ENCODE measurements at places on chromosomes 16 and 17. TPM values are rescaled to one million over a fixed set of nuclear protein-coding genes. Genes with fewer than 3 reads are reported as not detected.

SLC5A2 gene
- 1.4 TPM for total RNA-seq

DNA sequence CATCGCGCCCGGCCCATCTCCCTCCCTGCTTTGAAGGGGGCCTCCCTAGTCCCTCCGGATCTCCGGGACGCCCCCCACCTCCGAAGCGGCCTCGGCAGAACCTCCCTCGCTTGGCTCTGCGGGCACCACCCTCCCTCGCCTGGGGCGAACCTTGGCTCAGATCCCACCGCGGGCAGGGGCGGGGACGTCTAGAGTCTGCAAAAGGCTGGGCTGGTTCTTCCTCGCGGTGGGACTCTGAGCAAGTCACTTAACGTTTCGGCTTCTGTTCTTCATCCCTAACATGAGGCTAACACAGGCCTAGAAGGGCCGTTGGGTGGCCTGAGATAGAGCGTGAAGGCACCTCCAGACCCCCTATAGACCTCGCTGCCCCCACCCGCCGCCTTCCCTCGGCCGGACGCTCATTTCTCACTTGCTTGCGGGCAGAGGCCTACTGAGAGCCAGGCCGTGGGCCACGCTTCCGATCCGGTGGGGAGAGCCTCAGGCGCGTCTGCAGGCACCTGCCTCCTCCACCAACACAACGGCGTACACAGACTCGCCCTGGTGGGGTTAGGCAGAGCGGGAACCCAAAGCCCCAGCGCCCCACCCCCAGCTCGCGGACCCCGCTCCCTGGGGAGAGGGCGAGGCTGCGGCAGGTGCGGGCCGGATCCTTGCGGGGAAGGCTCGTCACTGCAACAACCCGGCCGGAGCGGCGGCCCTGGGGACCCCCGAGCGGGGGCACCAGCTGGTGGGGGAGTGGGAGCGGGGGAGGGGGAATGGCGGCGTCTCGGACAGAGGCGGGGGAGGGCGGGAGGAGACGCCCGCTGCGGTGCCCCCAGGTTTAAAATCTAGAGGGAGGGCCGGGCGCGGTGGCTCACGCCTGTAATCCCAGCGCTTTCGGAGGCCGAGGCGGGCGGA lies 5.4 kb downstream of the MYO1C start:
- peak; percentile 72 for DNase-seq

- no peak for DNase-seq
These were observed 1245.8 kb downstream of the CDH11 start for GRCh38 chr16:63876103-63876502.

- DNase-seq: no peak
These were observed 16.9 kb downstream of the C16orf90 start for GRCh38 chr16:3478242-3478925.

DNA sequence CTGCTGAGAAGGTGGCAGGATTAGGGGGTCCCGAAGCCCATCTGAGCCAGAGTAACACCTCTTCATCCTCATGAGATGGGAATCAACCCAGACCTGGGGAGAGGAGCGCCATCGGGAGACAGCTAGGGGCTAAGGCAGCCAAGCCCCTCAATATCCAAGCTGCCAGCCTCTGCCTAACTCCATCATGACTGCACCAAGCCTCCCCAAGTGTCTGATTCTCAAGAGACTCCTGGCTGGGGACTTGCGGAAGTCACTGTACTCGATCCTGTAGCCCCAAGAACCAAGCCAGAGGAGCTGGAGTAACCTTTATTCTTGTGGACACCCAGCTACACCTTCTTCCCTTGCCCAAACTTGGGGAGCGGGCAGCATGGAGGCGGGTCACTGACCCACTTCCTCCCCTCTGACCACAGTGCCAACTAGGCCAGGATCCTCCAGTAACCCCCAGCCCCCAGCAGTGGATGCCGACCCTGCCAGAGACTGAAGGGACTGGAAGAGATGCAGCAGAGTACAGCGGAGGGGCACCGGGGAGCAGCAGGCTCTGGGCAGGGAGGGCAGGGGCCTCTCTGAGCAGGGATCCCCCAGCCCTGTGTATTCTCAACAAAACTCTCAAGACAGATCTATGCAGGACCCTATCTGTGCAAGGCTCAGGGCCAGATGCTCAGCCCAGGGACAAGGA lies 13.3 kb downstream of the HDAC5 start:
- DNase-seq: no peak

- no peak for DNase-seq
These were observed 4.4 kb downstream of the PDIA2 start for GRCh38 chr16:287298-287811.

DNA sequence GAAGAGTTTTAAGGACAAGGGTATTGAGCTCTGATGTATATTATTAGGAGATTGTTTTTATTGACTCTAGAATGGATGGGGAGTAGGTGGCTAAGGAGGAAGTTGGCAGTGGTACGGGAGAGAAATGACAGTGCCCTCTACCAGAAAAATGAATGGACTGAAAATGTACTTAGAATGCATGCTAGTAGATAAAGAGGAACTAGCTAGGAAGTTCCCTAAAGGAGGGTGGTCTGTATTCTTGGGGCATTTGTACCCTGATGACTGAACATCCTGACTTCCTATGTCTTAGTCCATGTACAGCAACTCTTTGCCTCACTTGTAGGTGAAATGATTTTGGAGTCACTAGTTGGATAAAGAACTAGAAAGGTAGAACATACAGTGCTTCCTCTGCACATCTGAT lies 581.5 kb upstream of the RBFOX1 start:
- no peak for DNase-seq

DNA sequence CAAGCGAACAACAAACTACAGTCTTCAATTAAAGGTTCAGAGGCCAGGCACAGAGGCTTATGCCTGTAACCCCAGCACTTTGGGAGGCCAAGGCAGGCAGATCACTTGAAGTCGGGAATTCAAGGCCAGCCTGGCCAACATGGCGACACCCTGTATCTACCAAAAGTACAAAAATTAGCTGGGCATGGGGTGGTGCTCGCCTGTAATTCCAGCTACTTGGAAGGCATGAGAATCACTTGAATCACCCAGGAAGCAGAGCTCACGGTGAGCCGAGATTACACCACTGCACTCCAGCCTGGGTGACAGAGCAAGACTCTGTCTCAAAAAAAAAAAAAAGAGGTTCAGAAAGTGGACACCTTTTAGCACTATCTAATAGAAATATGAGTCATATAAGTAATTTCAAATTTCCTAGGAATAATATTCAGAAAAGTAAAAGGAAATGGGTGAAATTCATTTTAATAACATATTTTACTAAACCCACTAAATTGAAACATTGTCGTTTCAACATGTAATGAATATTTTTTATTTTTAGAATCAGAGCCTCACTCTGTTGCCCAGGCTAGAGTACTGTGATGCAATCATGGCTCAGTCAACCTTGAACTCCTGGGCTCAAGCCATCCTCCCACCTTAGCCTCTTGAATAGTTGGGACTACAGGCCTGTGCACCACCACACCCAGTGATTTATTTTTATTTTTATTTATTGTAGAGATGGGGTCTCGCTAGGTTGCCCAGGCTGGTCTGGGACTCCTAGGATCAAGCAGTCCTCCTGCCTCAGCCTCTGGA lies 15.2 kb upstream of the MARCHF10 start:
- DNase-seq: no peak

DNA sequence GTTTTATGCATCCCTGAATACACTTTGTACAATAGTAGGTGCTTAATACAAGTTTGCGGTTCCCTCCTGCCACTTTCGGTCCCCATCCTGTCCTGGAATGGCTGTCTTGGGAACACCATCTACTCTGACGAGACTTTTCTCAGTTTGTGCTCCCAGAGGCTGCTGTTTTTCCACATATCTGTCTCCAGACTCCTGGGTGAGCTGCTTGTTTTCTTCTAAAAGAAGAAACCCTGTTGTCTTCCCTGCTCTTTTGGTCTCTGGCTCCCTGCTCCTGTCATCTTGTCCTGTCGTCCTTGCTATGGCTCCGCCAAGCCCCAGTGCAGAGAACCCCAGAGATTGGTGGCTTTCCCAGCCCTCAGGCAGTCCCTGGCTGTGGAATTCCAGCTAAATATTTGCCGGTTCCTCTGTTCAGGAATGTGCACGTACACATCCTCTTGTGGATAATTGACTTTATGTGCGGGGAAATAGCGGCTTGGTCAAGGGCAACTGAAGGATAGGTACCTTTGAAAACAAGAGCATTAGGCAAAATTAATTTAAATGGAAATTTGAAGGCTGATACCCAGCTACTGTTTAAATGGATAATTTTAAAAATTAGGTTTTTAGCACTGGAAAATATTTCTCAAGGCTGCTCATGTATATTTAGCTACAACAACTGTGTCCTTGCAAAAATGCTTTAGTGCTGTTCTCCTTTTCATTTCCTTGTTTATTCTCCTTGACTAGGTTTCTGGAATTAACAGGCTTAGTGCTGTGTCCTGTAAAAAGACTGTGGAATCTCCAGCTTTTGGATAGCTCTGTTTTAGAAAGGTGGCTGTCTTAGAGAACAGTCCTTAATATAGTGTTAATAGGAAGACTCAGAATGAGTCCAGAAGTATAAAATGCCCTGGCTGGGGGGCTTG lies 50.2 kb upstream of the SLC12A3 start:
- DNase-seq: no peak

DNA sequence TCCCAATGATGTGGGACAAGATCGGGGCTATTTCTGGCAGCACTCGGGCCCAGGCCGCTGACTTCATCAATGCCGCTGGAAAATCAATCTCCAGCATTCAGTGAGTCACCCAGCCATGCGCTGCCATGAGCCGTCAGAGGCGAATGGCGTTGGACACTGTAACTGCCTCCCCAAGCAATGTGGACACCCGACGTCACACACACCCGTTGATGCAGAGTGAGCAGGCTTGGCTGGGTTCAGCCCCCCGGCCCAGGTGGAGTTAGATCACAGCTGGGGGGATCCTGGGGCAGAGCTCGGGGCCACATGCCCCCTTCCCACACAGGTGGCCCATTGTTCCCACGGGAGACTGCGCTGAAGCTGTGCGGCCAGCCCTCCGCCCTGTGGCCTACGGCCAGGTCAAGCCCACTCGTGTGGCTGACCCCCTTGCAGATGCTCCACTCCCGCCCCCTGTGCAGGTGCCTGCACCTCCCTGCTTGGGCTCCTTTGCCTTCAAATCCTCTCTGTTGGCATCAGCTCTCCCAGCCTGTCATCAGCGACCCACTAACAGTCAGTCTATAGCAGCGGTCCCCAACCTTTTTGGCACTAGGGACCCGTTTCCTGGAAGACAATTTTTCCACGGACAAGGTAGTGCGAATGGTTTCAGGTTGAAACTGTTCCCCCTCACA lies 89.9 kb downstream of the TBC1D16 start:
- DNase-seq: no peak

DNA sequence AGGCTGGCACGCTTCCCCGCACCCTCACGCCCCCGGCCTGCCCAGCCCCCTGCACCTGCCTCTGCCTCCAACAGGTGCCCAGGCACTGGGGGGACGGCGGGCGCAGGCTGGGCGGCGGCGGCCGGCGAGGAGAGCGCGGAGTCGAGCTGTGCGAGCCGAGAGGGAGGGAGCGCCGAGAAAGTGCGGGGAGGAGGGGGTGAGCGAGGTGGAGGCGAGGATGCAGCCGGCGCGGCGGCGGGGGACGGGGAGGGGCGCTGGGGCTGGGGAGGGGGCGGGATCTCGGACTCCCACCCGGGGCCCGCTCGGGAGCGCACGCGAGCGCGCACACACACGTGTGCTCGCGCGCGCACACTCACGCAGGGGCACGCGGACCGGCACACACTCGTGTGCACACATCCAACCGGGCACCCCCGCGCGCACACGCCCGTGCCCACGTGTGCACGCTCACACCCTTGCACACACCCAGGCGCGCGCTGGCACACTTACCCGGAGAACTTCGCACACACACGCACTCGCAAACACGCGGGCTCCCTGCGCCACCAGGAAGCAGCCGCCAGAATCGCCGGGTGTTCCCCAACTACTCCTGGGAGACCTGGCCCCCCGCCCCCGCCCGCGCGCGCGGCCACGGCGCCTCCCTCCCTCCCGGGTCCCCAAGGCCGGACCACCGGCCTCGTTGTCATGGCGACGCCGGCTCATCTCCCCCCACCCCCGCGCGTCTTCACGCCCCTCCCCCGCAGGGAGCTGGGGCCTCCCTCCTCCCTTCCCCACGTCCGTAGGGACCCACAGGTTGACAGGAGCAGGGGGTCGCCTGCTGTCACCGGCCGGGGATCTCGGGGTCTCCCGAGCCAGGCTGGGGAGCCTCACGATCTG lies at the start of gene DOC2A:
Gene DOC2A (minus strand): TSS at position 184 of the 870 bp plus-strand sequence. CDS start 805 bp downstream, outside the sequence.
- peak; percentile 74 for DNase-seq

DNA sequence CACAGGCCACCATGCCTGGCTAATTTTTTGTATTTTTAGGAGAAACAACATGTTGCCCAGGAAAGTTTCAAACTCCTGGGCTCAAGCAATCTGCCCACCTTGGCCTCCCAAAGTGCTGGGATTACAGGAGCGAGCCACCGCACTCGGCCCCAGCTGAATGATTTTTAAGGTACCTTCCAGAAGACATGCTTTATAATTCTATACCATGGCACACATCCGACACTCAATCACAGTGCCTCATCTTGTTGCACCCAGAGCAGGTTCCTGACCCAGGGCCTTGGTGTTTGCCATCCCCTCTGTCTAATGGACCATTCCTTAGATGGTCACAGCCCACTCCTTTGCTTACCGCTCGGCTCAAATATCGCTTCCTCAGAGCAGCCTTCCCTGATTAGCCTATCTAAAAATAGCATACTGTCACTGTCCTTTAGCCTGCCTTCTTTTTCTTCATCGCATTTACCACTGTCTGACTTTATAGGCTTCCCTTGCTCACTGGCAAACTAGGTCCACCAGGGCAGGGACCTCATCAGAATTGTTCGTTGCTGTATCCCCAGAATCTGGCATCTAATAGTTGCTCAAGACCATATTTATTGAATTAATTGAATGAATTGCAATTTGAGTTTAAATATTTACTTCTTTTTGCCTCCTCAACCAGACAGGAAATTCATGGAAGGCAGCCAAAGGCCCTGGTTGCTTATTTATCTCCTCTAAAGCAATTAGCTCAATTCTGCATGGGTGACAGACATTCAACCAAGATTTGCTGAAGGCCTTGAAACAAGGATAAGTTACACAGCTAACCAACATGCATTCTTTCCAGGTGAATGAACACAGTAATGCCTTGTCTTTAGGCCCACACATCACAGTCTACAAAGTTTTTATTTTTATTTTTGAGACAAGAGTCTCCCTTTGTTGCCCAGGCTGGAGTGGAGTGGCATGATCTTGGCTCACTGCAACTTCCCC lies 6.3 kb upstream of the TENT4B start:
- DNase-seq: no peak

- DNase-seq: no peak
These were observed 6.0 kb downstream of the TIMM22 start for GRCh38 chr17:1002771-1003555.

DNA sequence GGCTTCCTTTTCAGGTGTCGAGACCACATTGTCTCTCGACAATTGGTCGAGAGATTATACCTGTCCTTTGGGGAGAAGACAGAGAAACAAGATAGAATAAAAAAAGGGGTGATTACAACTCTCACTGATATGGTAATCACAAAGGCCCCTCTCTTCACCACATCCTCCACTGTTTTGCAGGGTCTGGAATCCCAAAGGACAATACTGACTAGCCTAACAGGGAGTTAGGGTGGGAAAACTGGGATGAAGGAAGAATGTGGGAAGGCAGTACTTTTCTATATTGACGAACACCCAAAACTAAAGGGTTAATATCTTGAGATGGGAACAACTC lies 6.1 kb downstream of the ABCA5 start:
- no peak for DNase-seq

GRCh38 chr16:71637398-71637797 lies 11.4 kb downstream of the MARVELD3 start:
- DNase-seq: no peak
